ENCODE measurements at places on chromosomes 13 and 19.

GRCh38 chr19:926589-927350 lies 935 bp downstream of the ARID3A start:
- DNase-seq, result no peak

GRCh38 chr19:5877427-5877826 lies 7.1 kb upstream of the FUT5 start:
- no peak for DNase-seq

DNA sequence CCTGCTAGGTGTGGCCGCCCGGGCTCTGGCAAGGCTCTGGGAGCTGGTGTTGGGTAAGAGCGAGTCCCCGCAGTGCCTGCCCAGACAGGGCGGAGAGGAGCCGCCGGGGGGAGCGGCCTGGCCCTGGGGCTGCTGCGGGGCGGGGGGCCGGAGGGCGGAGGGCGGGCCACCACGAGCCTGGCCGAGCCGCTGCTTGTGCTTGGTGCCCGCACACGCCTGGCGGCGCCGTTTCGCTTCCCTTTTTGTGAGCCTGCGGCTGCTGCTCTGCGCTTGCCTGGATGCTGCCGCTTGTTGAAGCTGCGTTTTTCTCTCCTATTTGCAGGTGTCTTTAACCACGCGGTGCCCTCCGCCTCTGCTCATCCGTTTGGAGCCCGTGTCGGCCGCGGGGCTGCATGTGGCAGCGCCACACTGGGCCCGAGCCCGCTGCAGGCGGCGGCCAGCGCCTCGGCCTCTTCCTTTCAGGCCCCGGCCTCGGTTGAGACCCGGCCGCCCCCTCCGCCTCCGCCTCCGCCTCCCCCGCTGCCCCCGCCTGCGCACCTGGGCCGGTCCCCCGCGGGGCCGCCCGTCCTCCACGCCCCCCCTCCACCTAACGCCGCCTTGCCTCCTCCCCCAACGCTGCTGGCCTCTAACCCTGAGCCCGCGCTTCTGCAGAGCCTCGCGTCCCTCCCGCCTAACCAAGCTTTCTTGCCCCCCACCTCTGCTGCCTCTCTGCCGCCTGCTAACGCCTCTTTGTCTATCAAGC lies 8.5 kb downstream of the PLEKHJ1 start:
- DNase-seq, result no peak

DNA sequence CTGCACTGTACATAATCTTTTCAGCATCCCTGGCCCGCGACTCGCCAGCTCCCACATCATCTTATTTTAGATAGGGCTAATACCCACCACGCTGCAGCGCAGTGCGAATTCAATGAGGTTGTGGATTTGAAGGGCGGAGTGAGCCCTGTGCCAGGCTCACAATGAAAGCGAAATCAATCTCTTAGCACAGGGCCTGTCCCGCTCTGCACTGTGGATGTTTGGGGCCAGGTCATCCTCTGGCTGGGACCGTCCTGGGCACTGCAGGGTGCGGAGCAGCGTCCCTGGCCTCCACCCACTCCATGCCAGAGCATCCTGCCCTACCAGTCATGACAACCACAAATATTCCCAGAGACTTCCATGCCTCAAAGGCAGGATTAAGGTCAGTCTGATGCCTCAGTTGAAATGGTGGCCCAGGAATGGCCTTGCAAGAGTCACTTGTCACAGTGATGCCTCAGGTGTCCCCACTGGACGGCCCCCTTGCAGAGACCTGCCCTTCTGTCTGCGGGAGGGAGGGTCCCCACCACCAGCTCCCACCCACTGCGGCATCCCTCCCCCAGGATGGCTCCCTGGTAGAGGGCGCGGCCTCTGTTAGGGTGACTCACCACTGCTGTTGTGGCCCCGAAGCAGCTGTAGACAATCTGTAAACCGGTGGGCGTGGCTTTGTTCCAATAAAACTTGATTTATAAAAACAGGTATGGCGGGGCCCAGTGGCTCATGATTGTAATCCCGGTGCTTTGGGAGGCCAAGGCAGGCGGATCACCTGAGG lies 5.6 kb downstream of the UHRF1 start:
- DNase-seq, result peak; percentile 55

DNA sequence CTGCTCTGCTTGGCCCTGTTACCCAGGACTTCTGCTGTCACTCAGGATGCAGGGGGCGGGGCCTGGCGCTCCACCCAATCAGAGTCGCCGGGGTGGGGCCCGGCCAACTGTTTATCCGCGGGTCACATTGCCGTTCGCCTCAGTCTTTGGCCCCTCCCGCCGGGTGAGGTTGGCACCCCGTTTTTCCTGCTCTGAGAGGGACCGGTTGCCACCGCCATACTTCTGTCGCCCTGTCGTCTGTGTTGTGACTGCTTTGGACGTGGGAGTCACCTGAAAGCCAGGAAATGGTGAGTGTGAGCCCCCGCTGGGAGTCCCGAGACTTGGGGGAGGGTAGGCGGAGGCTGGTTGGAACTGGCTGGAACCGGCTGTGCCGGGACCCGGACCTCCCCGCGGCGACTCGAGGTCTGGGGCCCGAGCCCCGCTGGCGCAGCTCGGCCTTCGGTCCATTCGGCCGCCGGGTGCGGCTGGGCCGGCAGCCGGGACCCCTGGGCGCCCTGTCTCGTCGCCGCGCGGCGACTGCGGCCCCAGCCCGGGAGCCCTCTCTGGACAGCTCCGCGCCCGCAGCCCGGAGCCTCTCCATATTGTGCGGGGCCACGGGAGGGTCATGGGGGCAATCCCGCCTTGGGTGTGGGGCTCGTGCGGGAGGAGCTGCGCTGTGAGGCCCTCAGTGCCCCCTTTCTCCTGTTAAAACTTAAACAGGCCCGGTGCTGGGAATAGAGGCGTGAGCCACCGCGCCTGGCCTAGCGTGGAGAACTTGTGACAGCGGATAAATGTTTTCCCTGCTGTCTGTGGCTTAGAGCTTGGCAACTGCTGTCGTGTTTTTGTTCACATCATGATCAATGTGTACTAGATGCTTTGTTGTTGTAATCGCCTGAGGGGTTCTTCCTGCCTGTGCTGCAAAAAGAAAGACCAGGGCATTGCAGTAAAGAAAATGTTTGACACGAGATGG lies at the start of gene ZNF844:
Gene ZNF844 (plus strand): TSS at position 142 of the 949 bp plus-strand sequence. CDS start 143 bp downstream, at position 285.
- peak; percentile 69 for DNase-seq

GRCh38 chr13:24129914-24130774 lies 30.4 kb upstream of the SPATA13 start:
- no peak for DNase-seq

DNA sequence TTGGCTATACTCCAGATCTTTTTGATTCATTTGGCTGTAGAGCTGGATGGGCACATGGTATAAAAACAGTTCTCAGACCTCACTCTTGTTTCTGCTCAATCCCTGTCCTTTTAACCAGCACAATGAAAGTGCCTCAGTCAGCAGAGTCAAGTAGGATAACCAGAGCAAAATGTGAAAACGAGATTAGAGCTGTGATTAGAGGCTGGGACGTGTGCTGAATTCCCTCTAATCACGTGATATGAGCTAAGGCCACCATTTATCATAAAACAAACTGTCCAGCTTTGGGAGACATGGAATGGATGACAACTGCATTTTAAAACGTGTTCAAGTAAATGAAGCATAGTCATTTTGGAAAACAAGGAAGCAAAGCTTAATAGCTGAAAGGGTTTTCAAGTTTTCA lies 54.1 kb downstream of the GJA3 start:
- DNase-seq, result no peak

GRCh38 chr19:48469289-48469881 lies at the start of gene CYTH2:
TSS of gene CYTH2 (plus strand) at chr19:48469369. CDS start at chr19:48469508, 139 bp downstream.
- peak; percentile 67 for DNase-seq

DNA sequence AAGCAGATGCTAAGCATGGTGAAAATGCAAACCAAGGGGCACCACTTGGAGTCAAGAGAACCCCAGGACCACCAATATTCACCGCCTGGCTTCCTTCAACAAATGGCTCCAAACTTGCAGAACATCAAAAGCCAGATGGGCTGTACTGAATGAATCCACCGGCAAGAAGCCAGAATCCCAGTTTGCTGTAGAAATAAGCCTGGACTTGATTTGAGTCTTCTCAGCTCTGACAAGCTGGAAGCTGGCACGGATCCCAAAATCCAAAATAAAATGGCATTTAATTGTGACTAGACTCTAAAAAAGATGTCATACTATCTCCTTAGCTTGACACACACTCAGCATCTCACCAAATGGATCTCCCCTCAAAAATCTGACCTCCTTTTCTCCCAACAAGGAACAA lies 11.9 kb downstream of the EFNB2 start:
- no peak for DNase-seq

DNA sequence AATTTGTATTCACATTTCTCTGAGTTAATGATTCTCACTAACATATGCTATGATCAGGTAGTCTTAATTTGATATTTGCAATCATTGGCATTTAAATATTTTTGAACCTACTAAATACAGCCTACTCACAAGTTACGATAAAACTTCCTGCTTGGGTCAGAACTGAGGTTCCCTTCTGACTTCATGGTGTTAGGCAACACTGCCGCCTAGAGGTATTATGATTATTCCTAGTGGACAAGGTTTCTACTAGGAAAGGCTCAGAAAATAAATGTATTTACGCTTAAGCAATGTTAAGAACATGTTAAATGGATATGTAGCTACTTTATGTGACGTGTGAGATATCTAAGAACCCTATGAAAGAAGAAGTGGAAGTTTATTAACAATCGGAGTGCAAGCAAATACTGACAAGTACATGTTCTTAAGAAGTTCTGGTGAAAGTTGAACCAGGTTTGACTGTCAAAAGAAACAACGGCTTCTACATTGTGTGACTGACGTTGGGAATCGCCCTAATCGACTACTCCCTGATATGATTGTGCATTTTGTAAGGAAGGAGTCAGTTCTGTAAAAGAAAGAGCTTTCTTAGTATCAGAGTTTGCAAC lies 1395.8 kb downstream of the SLITRK5 start:
- DNase-seq, result no peak

- DNase-seq, result no peak
Measured at GRCh38 chr13:112772929-112773328, 83.1 kb downstream of the ATP11A start.

DNA sequence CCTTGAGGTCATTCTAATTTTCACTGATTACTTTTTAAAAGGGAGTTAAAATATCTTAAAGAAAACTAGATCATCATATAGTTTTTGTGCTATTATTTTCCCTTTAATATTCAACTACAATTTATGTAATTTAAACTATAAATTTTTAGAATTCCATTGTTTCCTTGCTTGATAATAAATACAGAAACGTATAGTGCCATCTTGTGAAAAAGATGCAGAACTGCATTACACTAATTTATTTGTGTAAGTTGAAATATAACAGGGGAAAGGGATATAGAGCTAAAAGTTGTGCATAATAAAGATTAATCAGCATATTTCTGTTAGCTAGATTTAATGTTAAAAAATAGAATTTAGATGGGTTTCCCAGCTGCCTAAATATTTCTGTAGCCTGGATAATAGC lies 61.5 kb upstream of the TDRD3 start:
- no peak for DNase-seq

DNA sequence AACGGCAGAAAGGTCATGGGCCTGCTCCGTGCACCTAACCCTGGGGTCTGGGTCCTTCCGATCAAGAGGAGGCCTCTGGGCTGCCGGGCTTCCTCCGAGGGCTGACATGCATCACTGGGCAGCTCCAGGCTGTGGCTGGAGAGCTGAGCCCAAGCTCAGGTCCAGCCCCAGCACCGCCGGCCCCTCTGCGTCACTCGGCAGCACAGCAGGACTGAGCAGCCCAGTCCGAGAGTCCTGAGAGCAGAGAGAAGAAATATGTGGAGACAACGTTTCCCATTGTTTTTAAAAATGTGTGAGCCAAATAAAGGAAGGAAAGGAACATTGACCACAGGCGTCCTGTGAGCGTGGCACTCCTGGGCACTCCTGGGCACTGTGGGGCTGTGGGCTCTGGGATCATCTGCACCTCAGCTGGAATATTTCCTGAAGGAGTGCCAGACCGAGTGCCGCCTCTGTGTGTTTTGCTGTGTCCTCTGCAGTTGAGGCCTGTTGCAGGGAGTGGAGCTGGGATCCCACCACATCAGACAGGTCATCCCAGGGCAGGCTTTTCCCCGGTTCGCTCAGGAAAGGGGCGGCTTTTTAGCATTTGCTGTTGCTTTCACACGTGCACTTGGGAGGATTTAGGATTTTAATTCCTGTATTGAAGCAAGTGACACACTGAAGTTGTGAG lies 37.8 kb upstream of the TFDP1 start:
- no peak for DNase-seq

- no peak for DNase-seq
Measured at GRCh38 chr13:39468306-39468705, 134.7 kb downstream of the LHFPL6 start.

GRCh38 chr19:37334179-37335071 lies 36.5 kb upstream of the ZNF527 start:
- peak; percentile 75 for DNase-seq

DNA sequence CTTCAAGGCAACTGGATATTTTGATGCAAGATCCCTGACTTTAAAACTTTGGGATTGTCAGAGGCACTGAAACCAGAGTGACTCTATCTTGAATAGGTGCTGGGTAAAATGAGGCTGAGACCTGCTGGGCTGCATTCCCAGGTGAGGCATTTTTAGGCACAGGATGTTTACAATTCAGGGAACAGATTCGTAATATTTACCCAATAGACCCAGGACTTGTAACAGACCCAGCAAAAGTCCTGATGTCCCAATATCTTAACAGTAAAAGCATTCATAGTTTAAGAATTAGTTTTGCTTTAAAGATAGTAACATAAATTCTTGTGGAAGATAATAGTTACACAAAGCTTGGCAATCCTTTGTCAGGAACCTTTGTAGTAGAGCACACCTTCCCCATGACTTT lies 166.2 kb downstream of the FGF14 start:
- DNase-seq, result no peak

GRCh38 chr19:41910240-41910991 lies 17.8 kb downstream of the ERFL start:
- DNase-seq, result no peak

- DNase-seq, result no peak
Measured at GRCh38 chr19:55492362-55492944, 4.2 kb downstream of the SSC5D start.

- DNase-seq, result no peak
Measured at GRCh38 chr19:38796154-38796553, 7.2 kb downstream of the LGALS7B start.

All from stimulated activated CD8-positive, alpha-beta memory T cell treated with anti-CD3 and anti-CD28 coated beads, Interleukin-4, amount 100 ng/mL, for 24 hours (primary cell).